Glutamatergic neuron (in vitro differentiated cells): ENCODE measurements at places on chromosomes 6 and 20. TPM values are rescaled to one million over a fixed set of nuclear protein-coding genes. Genes with fewer than 3 reads are reported as not detected.

Gene CALHM4
- total RNA-seq: not detected

Gene PLAGL2
- total RNA-seq: 34.9 TPM

- DNase-seq: no peak
Measured at GRCh38 chr20:63843222-63843621, 12.2 kb upstream of the ZBTB46 start.

DNA sequence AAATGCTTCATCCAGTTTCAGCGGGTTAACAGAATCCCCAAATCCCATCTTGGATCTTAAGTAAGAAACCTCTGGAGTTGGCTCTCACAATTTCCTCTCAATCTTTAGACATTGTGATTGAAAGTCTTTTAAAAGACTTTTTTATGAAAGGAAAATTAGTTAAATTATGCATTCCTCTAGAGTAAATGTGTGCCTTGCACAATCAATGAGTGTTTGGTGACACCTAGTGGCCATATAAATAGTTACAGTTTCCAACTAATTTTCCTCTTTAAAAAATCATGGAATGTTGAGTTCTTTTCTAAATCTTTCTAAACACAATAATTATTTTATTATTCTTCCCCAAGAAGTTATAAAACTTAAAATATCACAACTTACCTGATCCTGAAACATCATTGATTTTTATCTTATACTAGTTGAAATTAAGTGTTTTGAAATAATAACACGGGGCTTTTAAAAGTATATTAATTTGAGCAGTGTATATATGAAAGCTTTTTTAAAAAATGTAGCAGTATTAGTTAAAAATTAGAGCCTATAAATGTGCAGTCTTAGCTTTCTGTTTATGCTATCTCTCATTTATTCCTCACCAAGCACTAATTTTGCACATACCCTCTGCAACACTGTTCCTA lies 66.4 kb downstream of the PKHD1 start:
- no peak for DNase-seq

Gene MAFB
- total RNA-seq: 4.6 TPM

DNA sequence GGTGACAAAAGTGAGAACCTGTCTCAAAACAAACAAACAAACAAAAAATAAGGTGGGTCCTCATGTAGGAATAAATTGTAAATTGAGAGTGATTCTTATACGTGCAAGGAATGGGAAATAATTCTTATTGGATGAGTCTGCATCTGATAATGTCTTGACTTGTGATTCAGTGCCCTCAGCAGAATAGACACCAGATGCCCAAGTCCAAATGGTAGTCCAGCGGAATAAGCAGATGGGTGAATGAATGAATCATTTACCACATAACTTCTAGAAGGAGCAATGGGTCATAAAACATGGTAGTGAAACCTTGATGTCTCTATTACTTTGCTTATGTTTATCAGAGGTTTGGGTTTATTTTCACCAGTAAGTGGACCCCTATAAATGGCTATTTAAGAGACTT lies 747.7 kb downstream of the PHF3 start:
- DNase-seq: no peak

GRCh38 chr6:154815938-154816820 lies 83.0 kb downstream of the SCAF8 start:
- DNase-seq: no peak

Gene CAGE1
- total RNA-seq: not detected

Gene PSMF1
- total RNA-seq: 241 TPM

DNA sequence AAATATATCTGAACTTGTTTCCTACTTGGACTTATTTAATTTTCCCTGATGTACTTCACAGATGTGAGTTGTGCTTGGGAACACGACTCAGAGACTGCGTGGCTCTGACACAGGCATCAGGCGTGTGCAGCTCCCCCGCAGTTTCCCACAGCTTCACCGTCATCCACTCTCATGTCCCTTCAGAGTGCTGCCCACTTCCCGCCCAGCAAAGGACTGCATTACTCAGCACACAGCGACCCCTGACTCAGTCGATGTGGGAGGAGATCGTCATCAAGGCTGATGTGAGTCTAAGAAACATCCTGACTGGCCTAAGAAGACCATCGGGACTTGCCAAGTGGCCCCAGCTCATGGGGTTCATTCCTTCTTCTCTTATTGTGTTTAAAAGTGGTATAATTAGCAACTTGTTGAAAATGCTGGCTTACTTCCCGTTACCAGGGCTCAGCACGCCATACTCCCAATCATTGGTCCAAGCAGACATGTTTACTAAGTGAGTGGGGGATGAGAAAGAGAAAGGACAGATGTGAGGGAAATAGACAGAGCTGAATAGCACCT lies 539.4 kb upstream of the JARID2 start:
- DNase-seq: no peak

Gene GJA10
- total RNA-seq: not detected

GRCh38 chr6:132395015-132395597 lies 6.2 kb downstream of the MOXD1 start:
- DNase-seq: no peak

- DNase-seq: no peak
Measured at GRCh38 chr20:24630486-24631172, 161.2 kb downstream of the SYNDIG1 start.

DNA sequence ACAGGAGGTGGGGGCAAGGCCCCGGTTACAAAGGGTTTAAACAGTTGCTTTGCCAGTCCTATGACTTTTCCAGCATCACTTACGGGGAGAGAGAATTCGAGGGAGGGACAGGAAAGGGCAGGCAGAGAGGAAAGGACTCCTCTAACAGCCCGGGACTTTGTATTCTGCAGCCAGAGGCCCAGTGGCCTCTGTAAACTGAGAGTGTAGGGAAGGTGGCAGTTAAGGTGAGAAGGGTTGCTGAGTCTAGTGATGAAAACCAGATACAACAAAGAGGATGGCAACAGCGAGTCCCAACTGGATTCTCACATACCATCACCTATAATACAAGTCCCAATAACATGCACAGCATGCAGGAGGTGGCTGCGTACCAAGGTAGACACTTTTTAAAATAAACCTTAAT lies 13.5 kb downstream of the PLAGL2 start:
- peak; percentile 3 for DNase-seq

- DNase-seq: no peak
Measured at GRCh38 chr20:54524849-54525248, 49.5 kb downstream of the DOK5 start.

DNA sequence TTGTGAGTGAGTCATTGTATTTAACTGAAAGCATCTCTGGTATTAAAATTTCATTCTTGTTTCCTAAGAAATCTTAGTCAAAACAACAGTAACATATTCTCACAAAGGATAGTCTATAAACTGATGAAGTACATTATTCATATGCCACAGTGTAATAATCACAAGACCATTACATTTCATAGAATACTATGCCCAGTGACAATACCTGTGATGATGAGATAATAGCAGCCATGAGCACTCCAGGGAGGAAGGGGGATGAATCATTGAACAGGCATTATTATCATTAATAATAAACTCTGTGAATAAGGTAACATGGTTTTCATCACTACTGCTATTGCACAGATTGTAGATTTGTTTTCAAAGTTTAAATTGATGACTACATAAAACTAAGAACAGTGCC lies 667.9 kb downstream of the EPM2A start:
- no peak for DNase-seq

- DNase-seq: peak; percentile 83
Measured at GRCh38 chr6:16761471-16762267, 409 bp upstream of the ATXN1 start.

DNA sequence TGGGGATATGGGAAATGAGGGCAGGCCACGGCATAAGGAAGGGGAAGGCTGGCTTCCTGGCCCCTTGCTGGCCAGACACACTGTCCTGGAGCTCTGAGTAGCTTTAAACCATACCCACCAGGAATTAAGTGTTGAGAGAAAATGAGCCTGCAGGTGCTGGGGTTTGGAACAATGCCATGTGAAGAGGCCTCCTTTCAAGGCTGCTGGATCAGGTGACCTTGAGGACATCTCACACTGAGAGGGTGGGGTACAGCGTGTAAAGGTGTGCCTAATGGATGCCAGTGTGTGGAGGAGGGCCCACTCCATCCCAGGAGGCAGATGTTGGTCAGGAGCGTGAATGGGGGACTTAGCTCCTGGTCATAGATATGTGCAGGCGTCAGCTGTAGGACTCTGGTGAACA lies 74.8 kb upstream of the MLN start:
- DNase-seq: no peak

DNA sequence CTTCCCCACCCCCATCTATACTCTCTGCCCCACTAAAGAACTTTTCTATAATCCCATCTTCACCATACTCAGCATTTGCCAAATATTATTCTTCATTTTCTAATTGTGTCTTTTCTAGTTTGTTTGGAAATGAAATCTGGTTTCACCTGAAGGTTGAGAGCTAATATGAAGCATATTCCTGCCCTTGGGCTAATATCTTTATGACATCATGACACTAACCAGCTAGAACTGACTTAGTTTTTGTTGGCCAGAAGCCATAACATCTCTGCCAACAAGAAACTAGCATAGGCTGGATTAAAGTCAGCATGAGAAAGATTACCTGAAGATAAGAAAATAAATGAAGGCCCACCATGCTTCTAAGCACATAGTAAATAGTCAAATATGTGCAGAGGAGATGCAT lies 16.7 kb downstream of the UNC5CL start:
- no peak for DNase-seq
